ENCODE measurements at places on chromosomes 7 and 10. TPM values are rescaled to one million over a fixed set of nuclear protein-coding genes. Genes with fewer than 3 reads are reported as not detected.
A peak's percentile ranks its signal among the peaks of the same experiment; 100 is the strongest.

GRCh38 chr7:76048668-76048988 is 722 bp downstream of the MDH2 start:
- DNase-seq, result no peak

DNA sequence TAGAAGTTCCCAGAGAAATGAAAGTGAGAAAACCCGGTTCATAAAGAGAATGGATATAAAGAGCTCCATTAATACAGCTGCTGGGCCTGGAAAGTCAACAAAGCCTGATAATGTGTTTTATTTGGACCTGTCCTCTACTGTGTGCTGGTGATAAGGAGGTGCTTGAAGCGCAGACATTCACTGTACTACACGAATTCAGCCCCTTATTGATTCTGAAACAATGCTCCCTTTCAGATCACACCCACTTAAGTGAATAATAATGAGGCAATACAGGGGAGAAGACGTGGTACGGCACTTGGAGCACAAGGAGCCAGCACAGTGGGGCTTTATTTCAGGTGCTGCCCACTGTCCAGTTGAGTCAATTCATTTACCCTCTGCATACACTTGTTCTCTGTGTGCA is 260.8 kb downstream of the FGFR2 start:
- DNase-seq, result no peak

DNA sequence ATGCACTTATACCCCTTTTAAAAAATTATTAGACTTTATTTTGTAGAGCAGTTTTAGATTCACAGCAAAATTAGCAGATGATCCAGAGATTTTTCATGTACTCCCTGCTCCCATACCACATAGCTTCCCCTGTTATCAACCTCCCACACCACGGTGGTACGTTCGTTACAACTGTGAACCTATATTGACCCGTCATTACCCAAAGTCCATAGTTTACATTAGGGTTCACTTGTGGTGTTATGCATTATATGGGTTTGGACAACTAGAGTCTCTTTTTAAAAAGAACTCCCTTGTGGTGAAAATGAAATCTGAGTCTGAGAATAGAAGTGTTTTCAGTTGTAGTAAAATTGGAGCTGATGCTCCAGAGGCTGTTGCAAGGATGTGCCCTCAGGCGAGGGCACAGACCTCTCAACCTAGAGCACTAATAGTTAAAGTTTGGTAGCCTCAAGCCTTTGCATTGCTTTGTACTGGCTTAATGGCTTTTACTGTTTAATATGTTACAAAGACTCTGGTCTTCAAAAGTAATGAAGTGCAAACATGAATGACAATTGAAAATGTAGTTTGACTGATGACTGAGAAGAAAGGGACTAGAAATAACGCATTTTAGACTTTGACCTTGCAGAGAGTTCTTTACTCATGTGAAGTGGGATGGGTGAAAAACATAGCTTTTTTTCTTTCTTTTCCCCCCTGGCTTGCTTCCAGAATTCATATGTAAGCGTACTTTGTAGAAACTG is 30.6 kb upstream of the CSTF2T start:
- no peak for DNase-seq

DNA sequence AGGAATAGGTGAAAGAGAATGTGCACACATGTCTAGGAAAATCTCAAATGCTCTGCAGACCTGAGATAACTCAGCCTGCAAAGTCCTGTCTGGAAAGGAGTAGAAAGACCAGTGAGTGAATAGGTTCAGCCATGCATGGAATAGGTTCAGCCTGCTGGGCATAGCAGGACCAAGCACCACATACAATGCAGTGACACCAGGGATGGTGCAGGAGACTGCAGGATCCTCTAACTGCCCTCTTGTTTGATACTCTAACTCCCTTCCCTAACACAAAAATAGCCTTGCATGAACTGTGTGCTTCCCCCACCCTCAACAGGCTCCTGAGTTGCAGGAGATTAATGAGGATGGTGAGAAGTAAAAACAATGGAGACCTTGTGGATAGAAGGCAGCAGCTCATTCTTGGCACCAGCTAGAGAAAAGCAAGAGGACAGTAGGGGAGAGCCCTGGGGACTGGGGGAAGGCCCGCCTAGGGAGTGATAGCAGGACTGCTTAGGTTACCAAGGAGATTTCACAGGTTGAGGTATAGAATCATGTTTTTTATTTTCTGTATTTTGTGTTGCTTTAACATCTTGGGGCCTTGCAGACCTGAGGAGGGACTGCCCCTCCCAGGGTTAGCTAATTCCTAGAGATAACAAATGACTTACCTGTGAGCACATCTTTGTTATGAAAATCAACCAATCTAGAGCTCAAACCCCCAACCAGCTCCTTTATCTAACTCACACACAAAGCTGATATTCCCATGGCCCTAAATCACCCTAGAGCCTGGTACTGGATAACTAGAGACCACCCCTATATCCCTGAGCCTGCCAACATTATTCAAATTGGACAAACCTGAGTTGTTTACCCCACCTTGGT is 187.8 kb downstream of the PLPP4 start:
- DNase-seq, result no peak

DNA sequence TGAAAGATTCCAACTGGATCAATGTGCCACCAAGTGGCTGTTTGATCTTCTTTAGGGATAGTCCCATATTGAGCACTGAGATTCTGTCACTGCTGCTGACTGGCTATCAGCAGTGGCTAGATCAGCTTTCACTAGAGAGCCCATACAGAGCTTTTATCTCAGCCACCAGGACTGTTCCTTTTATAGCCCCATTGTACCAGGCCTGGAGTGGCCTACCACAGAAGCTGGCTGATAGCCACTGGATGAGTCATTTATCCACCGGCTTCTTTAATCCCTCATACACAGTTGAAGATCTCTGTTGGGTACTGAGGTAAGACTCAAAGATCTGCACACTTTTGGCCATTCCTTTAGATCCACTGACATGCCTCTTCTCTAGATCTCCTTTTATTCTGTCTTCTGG is 1101.1 kb downstream of the SORCS3 start:
- no peak for DNase-seq

Gene TWIST1
- 99.5 TPM for total RNA-seq

- DNase-seq, result no peak
These were observed 105.9 kb upstream of the ETV1 start for GRCh38 chr7:14095233-14095950.

DNA sequence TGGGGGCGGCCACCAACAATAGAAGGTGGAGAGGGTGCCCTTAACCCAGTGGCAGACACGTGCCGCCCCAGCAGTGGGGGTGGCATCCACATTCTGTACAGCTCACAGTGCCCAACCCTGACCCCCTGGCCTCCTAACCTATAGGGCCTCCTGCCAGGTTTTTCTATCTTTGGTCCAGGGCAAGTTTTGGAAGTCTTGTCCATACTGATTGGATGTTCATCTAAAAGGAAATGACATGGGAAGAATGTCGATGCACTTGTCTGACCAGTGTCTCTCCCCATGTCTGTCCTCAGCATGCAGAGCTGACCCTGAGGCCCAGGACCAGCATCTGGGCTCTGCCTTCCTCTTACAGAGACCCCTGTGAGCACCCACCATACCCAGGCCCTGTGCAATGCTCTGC is 32.3 kb upstream of the ANTXRL start:
- DNase-seq, result no peak

- DNase-seq, result no peak
These were observed 107.3 kb upstream of the SGCE start for GRCh38 chr7:94763268-94763667.

DNA sequence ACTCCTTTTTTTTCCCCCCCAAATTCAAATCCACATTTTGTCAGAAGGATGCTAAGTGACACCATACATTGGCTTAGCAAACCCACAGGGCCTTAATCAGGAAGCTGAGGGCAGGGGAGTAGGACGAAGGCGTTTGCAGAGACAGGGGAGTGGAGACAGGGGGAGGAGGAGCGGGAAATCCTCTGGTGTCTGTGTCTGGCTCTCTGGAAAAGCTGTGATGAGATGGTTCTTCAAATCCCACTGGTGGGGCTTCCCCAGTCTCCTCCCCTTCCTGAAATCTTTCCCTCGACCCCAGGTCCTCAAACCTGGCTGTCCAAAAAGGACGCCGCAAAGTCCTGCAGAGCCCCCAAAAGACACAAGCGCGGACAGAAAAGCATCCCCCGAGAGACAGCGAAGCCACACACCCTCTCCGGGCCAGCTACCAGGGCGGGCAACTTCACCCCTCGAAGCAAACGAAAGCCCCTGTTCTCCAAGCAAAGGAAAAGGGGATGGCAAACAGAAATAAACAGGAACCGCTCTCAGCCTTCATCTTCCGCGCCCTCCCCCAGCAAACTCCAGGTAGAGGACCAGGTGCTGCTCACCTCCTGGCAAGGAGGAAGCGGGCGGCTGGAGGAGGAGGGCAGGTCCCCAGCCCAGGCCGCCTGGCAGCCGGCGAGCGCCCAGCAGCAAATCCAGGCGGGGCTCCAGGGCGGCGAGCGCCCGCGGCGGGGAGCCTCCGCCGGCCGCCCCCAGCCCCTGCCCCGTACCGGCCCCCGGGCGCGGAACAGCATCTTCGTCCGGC is 520 bp downstream of the ELAPOR2 start:
- DNase-seq, result peak; percentile 54

Gene NAT16
- not detected for total RNA-seq

DNA sequence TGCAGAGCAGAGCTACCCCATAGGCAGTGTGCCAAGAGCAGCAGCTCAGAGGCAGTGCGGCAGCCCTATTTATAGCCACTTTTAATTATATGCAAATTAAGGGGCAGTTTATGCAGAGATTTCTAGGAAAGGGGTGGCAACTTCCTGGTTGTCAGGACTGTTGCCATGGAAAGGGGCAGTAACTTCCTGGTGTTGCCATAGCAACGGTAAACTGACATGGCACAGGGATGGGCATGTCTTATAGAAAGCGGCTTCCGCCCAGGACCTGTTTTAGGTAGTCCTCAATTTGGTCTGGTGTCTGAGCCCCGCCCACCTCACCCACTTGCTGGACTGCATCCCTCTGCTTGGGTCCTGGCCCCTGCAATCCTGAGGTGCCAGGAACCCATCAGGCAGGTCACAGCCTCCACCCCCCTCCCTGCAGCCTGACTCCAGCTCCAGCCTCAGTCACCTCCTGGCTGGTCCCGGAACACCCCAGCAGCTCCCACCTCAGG is 115.8 kb downstream of the TMEM130 start:
- no peak for DNase-seq

Gene TRPV5
- total RNA-seq, result 0.15 TPM

DNA sequence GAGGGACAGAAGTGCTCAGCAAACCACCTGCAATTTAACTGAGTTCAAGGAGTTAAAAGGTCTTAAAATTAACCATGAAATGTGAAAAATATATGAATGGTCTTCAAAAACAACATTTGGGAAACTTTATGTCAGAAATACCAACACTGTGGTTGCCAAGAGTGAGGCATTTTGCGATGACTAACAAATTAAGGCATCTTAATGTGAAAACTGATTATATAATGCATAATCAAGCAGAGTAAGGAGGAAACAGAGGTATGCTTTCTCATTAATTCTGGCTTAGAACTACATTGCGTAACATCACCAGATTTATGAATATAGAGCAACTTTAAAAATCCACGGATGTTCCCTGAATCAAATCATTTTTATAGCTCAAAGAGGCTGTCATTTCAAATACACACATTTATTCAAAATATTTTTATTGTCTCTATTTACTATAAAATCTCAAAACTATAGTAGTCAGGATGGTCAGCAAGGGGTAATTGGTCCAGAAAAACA is 335.5 kb downstream of the LRRTM3 start:
- DNase-seq, result no peak

DNA sequence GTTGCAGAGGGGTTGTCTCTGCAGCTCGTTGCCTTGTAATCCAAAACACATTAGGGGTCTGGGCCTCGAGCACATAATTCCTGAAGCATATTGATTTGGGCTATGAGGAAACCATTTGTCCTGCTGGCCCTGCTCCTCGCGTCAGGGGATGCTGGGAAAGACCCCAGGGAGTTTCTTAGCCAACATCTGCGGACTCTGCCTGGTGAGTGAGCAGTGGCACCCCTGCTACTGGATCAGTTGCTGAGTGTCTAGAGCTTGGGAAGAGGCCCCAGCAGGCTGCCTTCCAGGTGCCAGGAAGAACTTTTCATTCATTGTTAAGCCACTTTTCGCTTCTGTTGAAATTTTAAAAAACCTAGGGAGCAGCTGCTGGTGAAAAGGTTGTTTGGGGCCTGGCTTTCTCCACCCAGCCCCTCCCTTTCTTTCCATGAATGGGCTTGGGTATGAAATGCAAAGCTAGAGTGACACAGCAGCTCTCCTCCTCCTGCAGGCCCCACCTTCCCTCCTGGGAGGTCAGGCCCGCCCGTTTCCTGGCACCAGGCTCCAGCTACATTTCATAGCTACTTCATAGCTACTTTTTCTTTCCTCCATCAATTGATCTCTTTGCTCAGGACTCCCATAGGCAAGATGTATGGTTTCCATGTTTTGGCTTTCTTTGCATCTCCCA is 26.8 kb downstream of the TACR2 start:
- DNase-seq, result no peak

Gene ARID5B
- 125 TPM for total RNA-seq

GRCh38 chr10:125757742-125758141 is 17.9 kb downstream of the MMP21 start:
- DNase-seq, result no peak

Gene GPR26
- total RNA-seq, result not detected

DNA sequence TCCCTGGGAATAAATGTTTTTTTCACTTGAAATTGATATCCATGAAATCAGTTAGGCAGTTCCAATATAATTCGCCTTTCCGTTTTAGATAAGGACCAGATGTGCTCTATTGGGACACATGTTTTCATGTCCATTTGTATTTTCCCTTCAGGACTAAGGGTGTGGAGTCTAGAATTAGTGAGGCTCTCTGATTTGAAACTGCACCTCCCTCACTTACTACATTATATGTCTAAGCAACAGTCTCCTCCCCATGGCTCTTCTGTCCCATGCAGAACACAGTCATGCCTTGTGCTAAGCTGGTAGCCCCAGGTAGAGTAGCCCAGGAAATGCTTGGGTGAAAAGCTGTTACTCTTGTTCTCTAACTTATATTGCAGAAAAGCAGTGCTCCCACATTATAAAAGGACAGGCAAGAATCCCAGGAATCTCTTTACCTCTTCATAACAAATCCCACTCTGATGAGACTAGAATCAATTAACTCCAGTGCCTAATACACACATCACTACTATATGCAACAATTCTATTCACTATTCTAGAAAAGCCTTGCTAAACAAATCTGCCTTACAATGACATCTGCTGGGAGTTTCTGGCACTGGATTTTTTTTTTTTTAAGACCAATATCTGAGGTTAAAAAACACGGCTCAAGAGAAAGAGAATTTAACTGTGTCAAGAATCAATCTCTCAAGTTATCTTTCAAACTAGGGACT is 293.9 kb downstream of the SNX13 start:
- DNase-seq, result no peak

Gene DNAJC30
- total RNA-seq, result 6.9 TPM

DNA sequence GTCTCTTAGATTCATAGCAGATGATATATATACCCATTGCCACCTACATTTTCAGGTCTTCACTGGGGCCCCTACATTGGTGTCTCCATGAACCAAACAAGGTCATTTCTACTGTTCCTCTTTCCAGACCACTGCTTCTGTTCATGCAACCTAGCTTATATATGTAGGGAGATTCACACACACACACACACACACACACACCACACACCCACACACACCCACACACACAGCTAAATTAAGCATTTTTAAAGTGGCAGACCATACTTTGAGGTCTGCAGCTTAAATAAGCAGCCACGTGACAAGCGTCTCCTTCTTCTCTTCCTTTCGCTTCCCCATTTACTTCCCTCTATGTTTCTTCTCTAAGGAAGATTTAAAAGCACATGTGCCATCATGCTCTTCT is 70.0 kb upstream of the CC2D2B start:
- DNase-seq, result no peak

All from breast epithelium (tissue), 4 donors.